Stimulated activated CD4-positive, alpha-beta T cell treated with anti-CD3 and anti-CD28 coated beads, Interleukin-1b, Interleukin-23, amount 100 ng/mL, for 1 hour (primary cell): ENCODE measurements at places on chromosomes 12 and 14.

- no peak for DNase-seq
Observed at GRCh38 chr14:83850092-83850491, 1679.9 kb upstream of the FLRT2 start.

DNA sequence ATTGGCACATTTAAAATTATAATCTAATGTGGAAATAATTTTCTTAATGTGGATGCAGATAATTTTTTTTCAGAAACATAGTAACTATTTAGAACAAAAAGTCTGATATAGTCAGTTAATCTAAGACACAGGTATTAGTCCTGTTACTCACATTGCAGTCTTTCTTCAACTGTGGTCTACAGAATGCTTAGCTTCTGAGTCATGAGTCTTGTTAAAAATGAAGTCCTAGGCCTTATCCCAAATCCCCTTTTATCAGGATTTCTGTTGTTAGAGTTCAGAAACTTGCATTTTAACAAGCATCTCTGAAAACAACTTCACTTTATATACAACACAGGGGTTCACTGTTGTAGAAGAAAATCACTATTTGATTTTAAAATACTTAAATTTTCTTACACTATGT lies 112.2 kb downstream of the SLC16A7 start:
- DNase-seq, result no peak

DNA sequence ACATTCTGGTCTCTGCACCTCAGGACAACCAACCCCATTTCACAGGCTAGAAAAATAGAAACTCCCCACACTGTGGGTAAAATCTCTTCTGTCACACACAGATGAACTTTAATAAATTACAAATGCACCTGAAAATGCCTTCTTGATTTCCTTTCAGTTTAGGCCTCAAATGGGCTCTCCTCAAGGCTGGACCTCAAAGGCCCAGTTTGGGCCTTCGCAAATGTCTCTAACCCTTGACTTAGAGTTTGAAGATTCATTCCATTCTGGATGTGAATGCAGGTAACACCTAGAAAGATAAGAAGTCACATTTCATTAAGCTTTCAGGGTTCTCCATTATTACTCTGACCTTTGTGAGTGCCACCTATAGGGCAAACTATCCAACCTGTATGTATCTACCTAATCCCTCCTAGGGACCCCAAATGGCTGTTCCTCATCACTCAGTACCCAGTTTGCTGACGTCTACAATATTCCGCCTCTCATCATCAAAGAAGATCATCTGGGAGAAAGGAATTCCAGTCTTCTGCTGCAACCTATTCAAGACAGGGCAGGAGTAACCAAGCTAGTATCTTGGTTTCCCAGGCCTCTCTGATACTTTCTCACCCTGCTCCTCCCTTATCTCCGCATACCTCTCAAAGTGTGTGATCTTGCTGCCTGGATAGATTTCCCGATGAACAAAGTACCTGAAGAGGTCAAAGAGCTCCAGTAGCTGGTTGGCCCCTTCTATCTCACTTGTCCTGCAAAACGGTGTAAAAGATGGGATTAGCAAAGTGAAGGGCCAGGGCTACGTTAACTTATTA lies 776 bp upstream of the CHMP4A start:
- no peak for DNase-seq

DNA sequence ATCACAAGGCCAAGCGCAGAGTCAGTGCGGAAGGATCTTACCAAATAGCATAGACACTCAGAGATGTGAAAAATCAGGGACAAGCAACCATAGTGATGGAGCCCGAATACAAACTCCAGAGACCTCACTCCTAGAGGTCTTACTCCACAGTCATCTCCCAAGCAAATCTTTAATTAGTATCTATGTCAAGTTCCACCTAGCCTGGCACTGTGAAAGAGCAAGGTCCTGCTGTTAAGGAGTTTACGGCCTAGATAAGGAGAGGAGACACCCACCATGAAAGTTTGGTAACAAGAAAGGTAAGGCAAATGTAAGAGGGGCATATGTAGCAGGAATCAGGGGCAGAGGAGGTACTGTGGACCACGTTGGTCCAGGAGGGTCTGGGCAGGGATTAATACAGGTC lies 7.4 kb upstream of the PLEKHG6 start:
- no peak for DNase-seq

DNA sequence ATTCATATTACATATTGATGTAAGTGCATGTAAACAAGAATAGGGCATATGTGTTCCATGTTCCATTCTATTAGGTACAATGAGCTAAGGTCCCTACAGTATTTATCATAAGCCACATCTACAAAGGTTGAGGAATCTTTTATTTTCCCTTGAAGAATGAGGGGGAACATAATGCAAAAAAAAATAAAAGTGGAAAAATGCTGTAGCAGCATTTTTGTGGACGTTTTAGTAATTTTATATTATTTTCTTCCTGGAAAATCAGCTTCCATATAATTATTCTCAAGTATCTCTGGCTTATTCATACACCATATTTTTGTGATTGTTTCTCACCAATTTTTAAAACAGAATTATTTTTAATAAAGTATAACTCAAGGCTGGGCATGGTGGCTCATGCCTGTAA lies 148.7 kb downstream of the MED13L start:
- no peak for DNase-seq

- DNase-seq, result no peak
Observed at GRCh38 chr12:13084898-13085640, 18.4 kb downstream of the GSG1 start.

- no peak for DNase-seq
Observed at GRCh38 chr12:78562368-78563205, 302.0 kb upstream of the SYT1 start.
